SW 1271 (cell line): ENCODE measurements at places on chromosomes 3 and 15.

GRCh38 chr15:68415501-68416157 is 16.3 kb downstream of the ITGA11 start:
- DNase-seq, result no peak

DNA sequence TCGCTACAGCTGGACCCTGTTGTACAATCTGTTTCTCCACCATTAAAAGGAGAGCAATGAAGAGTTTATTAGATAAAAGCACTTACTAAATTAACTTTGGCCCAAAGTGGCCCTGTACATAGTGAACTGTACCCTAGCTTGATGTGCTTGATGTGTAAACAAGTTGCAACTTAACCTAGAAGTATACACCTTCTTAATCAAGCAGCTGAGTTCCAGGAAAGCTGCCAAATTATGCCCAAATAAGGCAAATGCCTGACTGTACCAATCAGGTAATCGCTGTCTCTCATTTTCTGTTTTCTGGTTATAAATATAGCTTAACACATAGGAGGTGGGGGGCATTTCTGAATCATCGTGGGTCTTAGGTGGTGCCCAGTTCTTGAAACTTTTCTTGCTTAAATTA is 704.8 kb upstream of the CBLB start:
- no peak for DNase-seq

DNA sequence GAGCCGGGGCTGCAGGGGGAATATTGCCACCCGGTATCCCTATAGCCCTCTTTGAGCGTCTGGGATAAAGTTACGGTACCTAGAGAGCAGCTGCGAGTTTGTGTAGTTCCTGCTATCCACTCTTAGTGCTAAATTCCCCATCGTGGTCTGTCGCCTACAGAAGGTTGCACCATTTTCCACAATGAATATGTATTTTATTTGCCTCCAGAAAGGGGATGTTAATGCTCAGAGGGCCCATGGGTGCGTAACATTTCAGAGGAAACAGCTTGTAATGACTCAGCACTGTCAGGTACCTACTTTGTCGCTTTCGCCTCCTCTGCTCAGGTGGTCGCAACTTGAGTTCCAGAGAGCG is 1.1 kb downstream of the SLCO3A1 start:
- no peak for DNase-seq

DNA sequence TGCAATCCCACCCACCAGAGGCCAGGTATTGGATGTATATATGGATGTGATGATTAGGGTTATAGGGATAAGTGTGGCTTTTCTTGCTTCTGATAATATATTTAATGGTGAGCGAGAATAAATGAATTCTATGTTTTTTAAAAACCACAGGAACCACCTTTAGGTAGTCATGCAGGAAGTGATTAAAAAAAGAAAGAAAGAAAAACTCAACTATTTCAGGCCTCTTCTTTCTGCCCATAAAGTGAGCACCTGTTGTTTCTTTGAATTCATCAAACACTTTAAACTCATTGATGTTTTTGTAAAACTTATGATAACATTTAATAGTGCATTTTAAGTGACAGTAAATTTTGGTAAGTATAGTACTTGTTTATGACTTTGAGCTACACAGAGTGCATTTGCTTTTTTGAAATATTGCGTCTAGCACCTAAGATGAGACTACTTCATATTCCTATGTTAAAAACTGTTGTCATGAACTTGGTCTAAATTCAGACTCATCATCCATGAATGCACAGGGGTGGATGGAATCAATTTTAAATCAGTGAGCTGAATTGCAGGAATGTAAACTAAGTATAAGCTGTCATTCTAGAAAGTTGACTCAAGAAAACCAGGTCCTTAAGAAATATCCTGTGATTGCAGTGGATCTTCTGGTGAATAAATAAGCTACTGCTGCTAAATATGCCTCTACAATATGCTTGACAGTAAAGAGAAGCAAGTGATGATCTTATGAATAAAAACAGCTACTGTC is 764.4 kb upstream of the NECTIN3 start:
- no peak for DNase-seq

GRCh38 chr3:22175947-22176346 is 424.9 kb upstream of the ZNF385D start:
- DNase-seq, result peak; percentile 35
